Activated CD4-positive, alpha-beta T cell treated with anti-CD3 and anti-CD28 coated beads, Interleukin-2, amount 50 U/mL, for 24 hours (primary cell): ENCODE measurements at places on chromosomes 6 and 20.

DNA sequence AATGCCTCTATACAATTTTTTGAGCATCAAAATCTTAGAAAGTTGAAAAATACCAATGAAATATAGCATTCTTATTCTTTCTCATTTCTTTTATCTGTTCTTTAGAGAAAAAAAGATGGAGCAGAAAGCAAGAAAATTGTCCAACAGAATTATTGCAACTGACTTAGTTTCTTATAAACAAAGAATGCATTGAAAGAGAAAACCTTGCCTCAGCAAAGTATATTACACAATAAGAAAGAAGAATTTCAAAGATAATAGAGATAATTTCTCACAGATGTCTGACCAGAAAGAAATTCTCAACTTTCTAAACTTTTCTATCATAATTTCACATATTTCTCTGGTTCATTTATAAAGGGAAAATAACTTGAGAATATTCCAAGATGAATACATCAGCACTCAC, 47.0 kb upstream of the PRND start:
- DNase-seq = no peak

DNA sequence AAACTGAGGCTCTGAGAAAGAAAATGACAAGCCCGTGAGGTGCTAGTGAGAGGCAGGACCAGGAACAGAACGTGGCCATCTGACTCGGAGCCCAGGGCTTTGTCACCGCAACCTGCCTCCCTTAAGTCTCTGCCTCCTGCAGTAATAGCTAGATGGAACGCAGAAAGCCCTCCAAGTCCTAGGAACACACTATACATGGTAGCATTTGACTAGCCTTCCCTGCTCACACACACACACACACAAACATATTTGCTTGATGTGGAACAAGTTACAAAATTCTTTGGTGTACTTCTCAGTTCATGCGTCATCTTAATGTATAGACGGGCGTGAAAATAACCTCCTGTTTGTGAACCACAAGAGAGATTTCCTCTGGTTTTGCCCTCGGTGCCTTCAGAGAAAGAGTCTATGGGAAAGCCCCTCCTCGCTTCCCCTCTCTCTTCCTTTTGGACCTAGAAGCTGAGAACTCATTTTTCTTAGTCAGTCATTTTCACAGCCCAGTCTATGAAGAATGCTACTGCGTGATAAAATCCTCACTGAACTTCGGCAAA, 38.8 kb downstream of the C6orf52 start:
- DNase-seq = no peak

DNA sequence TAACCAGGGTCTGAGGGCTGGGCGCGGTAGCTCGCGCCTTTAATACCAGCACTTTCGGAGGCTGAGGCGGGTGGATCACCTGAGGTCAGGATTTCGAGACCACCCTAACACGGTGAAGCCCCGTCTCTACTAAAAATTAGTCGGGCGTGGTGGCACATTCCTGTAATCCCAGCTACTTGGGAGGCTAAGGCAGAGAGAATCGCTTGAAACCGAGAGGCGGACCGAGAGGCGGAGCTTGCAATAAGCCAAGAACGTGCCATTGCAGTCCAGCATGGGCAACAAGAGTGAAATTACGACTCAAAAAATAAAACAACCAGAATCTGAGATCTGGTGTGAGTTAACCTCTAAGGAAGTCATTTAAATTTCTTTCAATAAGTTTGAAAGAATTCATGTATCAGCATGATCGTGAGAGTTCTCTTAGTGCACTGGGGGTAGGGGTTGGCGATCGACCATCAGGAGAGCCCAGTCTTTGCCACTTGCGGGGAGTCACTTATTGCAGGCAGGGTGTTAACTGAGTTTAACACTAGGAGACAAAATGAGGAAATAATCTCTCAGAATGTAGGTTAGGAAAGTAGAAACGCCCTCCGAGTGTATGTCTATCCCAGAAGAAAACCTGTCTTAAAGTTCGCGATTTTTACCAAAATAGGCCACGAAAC, 206.5 kb upstream of the ZNF184 start:
- no peak for DNase-seq

DNA sequence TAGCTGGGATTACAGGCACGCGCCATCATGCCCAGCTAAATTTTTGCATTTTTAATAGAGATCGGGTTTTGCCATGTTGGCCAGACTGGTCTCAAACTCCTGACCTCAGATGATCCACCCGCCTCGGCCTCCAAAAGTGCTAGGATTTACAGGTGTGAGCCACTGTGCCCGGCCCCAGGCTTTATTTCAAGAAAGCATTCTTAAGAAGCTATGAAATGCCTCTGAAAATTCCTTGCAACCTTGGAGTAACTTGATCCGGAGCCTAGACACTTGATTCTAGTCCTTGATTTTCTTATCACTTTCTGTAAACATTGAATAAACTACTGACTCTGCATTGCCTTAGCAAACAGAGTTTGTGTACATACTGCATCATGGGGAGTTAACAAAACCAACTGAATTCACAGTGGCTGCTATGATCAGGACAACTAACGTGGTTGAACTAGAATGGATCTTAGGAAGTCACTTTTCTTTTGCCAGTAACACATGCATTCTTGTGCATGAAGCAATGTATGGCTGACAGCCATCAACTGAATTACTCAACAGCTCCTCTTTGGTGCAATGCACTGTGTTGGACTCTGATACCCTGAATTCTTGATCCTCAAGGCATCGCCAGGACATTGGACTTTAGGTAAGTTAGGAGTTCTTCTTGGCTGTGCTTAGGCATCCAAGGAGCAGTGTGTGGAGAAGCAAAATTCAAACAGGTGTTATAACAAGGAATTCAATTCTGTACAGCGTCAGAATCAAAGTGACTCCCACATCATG, 102.8 kb upstream of the TMEM170B start:
- no peak for DNase-seq

DNA sequence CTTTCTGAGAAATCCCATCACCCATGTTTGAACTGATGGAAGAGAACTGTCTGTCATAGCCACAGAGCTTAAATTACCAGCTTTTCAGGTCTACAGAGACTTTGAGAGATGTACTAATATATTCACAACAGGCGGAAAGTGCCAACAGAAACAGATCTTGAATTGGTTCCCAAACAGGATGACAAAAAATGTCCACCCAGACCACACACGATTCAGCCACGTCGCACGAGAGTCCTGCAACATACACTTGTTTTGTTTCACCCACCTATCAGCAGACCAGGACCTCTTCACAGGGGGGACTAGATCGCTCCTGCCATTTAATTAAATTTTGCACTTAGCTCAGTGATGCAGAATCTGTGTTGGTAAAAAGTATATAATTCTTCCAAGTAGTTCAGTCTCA, 187.1 kb upstream of the CEP162 start:
- no peak for DNase-seq

DNA sequence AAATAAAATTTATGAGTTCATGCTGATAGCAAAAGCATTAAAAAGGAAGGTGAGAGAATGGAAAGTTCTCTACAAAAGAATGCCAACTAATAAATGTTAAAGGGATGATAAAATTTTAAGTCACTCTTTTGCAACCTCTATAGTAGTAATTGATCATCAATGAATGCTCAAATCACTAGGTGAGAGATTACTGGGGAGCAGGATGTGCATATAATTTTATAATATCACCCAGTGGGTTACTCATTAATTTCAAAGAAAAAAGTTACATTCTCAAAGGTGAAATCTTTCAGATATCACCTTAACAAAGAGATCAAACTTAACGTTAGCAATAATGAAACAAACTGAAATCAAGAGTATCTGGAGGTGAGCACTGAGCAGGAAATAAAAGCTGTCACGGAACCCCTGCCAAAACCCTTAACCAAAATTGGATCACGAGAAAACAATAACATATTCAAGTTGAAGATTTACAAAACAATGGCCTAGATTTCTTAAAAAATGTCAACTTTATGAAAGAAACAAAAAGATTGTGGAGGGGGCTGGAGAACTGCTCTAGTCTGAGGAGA, 45.5 kb upstream of the TMEM244 start:
- DNase-seq = no peak

DNA sequence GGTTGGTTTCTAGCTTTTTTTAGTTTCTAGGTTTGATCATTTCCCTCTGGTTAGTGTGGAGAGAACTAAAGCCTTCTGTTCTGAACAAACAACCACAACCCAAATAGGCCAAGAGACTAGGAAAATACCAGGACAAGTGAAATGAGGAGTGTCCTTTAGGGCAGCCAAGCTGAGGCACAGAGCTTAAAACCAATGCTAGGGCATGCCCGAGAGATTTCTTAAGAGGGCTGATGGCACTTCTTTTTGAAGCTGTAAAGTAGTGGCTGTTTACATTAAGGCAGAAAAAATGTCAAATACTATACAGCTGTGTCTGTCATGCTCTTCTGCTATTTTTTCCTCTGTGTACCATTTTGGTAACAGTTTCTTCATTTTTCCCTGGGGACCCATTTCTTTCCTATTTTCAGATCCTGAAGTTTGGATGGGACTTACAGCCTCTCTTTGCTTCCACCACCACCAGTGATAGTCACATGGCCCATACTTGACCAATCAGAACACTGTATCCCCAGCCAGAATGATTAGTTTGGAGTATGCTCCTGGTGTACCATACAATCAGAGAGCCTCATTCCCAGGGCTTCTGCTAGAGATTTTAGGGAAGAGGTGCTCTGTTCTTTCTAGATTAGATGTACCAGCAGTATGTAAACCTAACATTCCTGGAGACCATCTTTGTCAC, 154.4 kb downstream of the BMP2 start:
- DNase-seq = no peak

- DNase-seq = no peak
Measured at GRCh38 chr6:125340991-125341390, 39.2 kb upstream of the HDDC2 start.

DNA sequence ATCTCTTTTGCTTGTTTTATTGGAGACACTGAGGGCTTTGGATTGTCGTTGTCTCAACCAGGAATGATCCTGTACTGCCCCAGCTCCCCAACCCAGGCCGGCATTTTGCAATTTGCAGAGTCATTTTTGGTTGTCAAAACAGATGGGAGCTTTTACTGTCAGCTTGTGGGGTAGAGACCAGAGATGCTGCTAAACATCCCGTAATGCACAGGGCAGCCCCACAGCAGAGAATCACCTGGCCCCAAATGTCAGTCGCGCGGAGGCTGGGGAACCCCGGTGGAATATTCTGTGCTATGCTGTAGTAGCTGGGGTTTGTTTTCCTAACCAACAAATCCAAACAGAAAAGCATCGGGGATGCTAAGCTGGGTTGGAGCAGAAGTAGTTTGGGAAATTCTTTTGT, 99.7 kb downstream of the TSHZ2 start:
- no peak for DNase-seq

GRCh38 chr6:100460650-100461204, 4.0 kb downstream of the SIM1 start:
- DNase-seq = no peak

DNA sequence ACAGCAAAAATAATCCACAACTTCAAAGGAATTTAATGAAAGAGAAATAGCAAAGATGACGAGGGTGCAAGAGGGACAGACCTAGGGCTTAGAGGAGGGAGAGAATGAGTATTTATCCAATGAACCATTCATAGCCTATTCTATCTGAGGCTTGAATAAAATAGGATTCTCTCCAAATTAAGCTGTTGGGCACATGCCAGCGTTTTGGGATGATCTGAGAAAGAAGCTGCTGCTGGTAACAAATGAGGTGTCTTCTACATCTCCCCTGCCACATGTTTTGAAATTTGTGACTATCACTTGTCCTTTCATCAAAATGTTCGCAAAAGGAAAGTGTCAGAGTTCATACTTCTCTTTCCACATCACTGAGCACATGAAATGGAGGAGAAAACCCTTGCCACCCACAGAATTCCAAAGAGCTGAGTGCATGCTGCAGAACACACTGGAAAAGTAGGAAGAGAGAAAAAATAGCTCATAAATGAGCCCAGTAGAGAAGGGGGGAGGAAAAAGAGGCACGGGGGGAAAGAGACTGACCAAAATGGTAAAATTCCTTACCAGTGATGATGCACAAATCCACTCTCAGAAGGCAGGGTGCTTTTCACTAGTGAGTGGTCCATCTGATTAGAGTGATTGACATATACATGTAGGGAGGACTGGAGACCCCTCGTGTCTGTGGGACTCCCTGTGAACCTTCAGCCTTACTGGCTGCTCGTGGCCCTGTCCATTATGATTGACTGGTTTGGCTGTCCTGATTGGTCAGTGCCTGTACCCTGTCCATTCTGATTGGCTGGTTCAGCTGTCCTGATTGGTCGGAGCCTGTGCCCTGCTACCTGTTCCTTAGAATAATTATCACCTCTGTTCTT, 180.5 kb downstream of the OGFRL1 start:
- no peak for DNase-seq

GRCh38 chr6:1016329-1017302, 295.3 kb upstream of the FOXQ1 start:
- DNase-seq = no peak

GRCh38 chr20:39885975-39886649, 802.9 kb downstream of the MAFB start:
- DNase-seq = no peak

- no peak for DNase-seq
Measured at GRCh38 chr6:83117802-83118201, 50.3 kb downstream of the DOP1A start.

- no peak for DNase-seq
Measured at GRCh38 chr6:151425561-151425960, 26.4 kb downstream of the RMND1 start.

GRCh38 chr6:164690241-164690640, 619.2 kb downstream of the C6orf118 start:
- no peak for DNase-seq

GRCh38 chr6:114075300-114075699, 104.4 kb upstream of the HDAC2 start:
- no peak for DNase-seq

- DNase-seq = no peak
Measured at GRCh38 chr20:22504829-22505377, 79.5 kb downstream of the FOXA2 start.

- no peak for DNase-seq
Measured at GRCh38 chr20:35939264-35939663, 15.0 kb downstream of the SCAND1 start.

GRCh38 chr6:160013987-160014868, 45.3 kb downstream of the IGF2R start:
- no peak for DNase-seq

- DNase-seq = no peak
Measured at GRCh38 chr20:9301129-9302090, 213.0 kb upstream of the LAMP5 start.

DNA sequence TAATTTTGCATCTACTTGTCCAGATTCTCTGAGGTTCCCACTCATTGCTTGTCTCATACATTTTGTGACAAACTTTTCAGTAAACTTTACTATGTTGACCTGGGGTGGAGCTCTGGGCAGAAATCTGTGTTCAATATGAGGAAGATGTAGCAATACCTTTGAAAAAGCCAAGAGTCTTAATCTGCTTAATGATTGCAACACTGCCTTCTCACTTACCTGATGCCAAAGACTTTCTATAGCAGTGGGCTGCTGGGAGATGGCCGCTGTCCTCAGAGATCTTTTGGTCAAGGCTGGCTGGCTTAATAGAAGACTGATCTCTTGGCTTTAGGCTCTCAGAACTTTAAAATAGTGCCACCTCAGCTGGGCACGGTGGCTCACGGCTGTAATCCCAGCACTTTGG, 70.1 kb upstream of the RBM24 start:
- no peak for DNase-seq

DNA sequence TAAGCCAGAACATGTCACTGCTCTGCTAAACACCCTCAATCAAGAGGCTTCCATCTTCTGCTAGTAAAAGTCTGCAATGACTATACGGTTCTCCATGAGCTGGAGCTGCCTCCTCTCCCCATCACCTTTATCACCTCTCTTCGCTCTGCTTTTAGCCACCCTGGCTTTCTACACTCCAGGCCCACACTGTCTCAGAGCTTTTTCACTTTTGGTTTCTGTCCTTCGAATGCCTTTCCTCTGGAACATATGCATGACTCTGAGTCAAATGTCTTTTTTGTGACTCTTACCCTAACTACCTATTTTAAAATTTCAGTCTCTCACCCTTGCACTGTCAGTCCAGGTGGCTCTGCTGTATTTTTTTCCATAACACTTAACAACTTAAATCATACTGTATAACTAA, 525.4 kb upstream of the RNF217 start:
- DNase-seq = no peak
